Aortic smooth muscle cell (primary cell): ENCODE measurements at places on chromosomes 1 and 21. TPM values are rescaled to one million over a fixed set of nuclear protein-coding genes. Genes with fewer than 3 reads are reported as not detected.

The HPDL gene
- 0.19 and 0.40 TPM in 2 replicates for total RNA-seq

The CYP4Z1 gene
- total RNA-seq: 0.13 TPM in 1 of 2 replicates, not detected in the other

The OR2L8 gene
- not detected in 2 replicates for total RNA-seq

The DHDDS gene
- 87.2 and 88.2 TPM in 2 replicates for total RNA-seq

The CFHR3 gene
- total RNA-seq: 0.06 TPM in 1 of 2 replicates, not detected in the other

The MTFR1L gene
- 31.3 and 33.9 TPM in 2 replicates for total RNA-seq

The RNU1-4 gene
- 565 and 1,390 TPM in 2 replicates for total RNA-seq

The INSRR gene
- total RNA-seq: under 0.01 TPM in 1 of 2 replicates, not detected in the other

The FCER1A gene
- not detected in 2 replicates for total RNA-seq

The CYP4A11 gene
- 0.13 TPM in 1 of 2 replicates, not detected in the other for total RNA-seq

The CELA2B gene
- 0.13 TPM in 1 of 2 replicates, not detected in the other for total RNA-seq

The VCAM1 gene
- 0.66 and 12.7 TPM in 2 replicates for total RNA-seq

The S100A6 gene
- 2,220 and 2,797 TPM in 2 replicates for total RNA-seq
